ENCODE measurements at places on chromosomes 6 and 20.

- peak; percentile 17 for DNase-seq
Measured at GRCh38 chr6:2632368-2632767, 118.4 kb downstream of the MYLK4 start.

- no peak for DNase-seq
Measured at GRCh38 chr6:63690221-63690620, 54.6 kb downstream of the PHF3 start.

DNA sequence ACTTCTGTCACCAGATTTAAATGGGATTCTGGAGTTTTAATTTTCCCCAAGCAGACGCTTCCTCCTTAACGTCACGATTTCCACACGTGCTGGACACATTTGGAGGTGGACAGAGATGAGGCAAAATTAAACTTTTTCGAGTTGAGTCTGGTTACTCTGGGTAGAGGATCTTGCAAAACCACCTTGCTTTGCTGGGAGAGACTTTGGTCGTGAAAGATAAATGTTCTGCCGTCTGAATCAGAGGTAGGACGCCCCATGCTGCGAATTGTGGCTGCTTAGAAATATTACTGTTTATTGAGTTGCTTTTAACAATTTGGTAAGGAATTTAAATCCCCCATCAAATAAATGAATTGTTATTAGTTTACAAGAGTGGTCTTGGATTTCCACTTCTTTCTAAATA is 46.8 kb downstream of the CTCFL start:
- DNase-seq = no peak

- no peak for DNase-seq
Measured at GRCh38 chr20:53827292-53828087, 233.9 kb upstream of the ZNF217 start.

DNA sequence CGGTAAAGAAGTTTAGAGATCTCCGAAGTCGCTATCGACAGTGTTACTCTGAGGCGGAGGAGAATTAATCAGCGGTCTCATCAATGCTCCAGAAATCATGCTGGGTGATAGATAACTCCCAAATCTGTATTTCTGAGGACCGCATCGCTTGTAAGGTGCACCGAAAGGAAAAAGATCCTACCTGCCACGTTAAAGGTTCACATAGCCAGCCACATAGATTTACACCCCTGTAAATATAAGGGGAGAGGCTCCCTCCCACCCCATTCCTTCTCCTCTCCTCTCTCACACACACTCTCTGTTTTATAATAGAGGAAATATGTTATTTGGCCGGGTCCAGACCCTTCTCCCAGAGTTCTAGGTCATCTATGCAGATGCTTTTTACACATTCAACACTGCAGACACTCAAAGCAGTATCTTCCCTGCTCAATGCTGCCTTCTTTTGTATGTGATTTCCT is 620 bp upstream of the DEK start:
- DNase-seq = no peak
